ENCODE measurements at places on chromosomes 1 and 21.

DNA sequence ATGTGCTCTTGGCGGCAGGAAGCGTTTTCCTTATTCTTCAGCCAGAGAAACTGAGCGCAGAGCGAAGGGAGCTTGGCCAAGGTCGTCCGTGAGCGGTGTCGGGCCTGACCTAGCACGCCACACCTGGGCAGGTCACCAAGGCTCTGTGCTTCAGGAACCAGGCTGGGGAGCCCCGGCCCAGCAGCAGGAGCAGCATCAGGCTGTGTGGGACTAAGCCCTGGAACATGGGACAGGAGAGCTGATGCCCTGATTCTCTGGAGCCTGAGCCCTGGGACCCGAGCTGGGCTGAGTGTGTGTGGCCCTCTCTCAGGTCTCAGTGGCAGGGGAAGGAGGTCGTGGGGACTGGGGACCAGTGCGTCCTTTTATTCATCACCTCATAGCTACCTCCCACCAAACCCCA lies 65.2 kb upstream of the ABCG1 start:
- DNase-seq: no peak

DNA sequence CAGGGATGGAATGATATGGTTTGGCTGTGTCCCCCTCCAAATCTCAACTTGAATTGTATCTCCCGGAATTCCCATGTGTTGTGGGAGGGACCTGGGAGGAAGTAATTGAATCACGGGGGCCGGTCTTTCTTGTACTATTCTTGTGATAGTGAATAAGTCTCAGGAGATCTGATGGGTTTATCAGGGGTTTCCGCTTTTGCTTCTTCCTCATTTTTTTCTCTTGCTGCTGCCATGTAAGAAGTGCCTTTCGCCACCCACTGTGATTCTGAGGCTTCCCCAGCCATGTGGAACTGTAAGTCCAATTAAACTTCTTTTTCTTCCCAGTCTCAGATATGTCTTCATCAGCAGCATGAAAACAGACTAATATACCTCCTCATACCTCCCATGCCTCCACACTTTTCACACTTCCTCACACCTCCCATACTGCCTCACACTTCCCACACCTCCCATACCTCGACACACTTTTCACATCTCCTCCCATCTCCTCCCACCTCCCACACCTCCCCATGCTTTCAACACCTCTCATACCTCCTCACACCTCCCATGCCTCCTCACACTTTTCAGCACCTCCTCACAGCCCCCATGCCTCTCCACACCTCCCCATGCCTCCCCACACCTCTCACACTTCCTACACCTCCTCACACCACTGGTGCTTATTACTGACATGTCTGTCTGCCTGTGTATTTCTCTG lies 21.3 kb downstream of the GPR137B start:
- no peak for DNase-seq

DNA sequence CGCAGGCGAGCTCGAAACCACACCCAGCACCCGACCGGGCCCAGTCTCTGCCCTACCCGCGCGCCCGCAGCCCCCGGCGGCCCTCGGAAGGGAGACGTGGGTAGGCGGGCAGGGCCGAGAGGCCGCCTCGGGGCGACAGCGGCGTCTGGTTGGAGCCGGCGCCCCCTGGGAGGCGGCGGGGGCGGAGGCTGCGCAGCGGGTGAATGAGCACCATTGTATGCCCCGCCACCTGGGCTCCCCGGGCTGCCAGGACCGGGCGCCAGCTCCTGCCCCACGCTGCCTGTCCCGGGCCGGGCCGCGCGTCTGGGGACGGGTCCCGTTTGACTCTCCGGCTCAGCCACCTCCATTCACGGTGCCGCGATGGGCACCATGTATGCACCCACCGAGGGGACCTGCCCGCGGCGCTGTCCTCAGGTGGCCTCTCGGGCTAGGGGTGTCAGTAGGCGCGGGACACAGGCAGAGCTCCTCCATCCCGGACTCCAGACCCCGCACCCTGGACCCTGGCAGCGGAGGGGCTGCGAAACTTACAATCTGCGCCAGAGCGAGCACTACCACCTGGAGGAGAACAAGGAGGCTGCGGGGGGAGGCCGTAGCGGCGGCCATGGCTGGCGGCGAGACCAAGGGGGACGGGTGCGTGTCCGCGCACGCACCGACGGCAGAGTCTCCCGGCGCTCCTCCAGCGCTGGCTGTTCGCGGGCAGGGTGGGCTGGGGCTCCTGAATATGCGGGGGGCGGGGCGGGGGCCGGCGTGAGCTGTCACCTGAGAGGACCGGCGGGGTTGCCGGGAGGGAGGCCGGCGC lies at the start of gene COL9A2:
Gene COL9A2 (minus strand): TSS at position 692 of the 799 bp plus-strand sequence. CDS start 89 bp downstream, at position 603.
- peak; percentile 45 for DNase-seq

DNA sequence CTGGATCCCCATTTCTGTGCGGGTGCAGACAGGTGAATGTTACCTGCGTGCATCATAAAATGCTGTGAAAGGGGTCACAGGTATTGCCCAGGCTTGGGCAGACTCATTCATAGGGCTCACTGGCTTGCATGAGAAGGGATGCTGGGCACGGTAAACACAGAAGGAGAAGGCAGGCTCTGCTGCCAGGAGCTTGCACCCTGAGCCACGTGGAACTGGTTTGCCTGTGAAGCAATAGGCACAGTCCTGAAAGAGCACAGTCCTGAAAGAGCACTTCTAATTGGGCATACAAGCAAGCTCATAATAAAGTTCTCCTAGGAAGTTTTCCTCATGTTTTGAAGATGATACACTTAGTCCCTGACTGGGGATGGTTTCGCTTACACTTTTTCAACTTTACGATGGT lies 40.9 kb downstream of the GALNT2 start:
- DNase-seq: no peak

DNA sequence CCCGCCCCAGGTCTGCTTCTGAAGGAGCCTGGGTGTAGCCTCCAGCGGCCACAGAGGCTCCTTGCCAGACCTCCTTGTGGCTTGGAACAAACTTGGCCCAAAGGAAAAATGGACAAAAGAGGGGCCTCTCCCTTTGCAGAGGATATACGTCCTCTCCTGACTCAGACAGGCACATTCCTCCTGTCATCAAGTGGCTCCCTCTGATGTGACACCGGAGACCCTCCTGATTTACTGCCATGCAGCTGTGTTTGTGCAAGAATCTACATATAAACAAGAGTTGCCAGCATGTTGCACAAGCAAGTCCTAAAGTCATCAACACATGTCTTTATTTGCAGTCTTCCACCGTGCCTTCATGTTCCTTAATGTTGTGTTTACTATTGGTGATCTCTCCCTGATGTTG lies 54.1 kb upstream of the F3 start:
- DNase-seq: no peak

DNA sequence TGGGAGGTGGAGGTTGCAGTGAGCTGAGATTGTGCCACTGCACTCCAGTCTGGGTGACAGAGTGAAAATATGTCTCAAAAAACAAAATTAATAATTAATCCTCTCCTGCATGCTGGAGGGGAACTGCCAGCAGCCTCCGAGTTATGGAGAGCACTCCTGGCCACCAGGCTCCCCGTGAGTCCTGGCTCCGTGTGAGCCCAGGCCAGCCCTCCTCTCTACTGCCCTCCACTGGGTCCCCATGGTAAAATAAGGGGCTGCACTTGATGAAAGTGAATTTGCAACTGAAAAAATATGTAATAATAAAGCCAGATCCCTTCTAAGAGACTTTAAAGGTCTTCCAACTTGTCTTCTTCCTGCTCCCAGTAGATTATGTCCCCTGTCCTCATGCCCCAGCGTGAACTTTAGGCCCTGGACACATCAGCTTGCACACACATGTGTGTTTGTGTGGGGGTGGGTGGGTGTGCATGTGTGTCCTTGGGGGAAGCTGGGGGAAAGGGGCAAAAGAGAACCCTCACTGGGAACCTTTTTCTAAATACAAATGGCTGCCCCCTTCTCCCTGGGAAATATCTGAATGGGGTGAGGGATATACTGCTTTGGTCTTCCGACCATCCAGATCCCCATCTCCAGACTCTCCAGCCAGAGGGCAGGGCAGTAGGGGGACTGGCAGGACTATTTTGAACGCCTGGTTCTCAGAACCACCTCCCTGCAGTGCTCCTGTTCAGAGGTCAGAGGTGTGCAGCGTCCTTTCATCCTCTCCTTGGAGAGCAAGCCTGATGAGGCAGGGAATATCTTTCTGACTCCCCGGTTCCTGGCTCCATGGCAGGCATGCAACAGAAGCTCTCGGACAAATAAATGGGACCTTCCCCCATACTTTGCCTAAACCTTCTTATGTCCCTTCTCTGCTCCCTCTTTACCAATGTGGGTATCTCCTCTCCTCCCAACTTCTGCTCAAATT lies 26.2 kb downstream of the NEK2 start:
- no peak for DNase-seq

GRCh38 chr1:208670778-208671177 lies 426.6 kb upstream of the PLXNA2 start:
- no peak for DNase-seq

GRCh38 chr1:181779343-181779742 lies 282.2 kb downstream of the ZNF648 start:
- no peak for DNase-seq

DNA sequence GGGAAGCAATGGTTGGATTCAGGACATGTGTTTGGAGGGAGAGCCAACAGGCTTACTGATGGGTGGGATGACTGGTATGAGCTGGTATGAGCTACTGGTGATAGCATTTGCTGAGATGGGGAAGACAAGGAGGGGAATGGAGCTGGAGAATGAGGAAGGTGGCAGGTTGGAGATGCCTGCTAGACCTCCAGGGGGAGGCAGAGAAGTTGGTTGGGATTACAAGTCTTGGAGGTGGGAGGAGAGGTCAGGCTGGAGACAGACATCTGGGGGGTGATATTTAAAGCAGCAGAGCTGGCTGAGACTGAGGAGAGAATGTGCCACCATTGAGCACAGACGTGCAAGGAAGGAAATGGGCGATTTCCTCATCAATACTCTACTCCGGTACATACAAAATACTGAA lies 31.8 kb upstream of the ENO1 start:
- no peak for DNase-seq

DNA sequence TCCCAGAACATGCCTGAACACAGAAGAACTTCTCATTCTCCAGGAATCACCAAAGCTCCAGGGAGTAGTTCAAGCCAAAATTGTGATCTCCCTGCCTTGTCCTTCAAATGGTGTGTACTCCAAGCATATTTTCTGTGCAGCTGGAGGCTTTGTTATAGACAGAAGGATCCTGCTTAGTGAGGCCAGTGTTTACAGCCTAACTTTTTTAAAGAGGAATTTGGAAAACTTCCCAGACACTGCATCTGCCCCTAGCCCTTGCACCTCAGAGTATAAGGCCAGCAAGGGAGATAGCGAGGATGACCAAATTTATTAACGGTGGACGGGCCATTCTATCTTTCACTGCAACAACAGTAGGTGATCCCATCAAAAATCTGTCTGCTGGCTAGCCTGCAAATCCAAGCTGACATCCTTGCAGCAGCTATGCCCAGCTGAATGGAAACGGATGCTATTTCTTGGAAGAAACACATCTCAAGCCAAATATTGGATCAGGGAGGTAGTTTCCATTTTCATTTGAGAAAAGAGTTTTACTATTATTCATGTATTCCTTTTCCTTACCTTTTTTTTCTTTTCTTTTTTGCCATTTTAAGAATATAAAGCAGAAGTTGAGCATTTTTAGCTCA lies 249.8 kb downstream of the USH2A start:
- peak; percentile 93 for DNase-seq

DNA sequence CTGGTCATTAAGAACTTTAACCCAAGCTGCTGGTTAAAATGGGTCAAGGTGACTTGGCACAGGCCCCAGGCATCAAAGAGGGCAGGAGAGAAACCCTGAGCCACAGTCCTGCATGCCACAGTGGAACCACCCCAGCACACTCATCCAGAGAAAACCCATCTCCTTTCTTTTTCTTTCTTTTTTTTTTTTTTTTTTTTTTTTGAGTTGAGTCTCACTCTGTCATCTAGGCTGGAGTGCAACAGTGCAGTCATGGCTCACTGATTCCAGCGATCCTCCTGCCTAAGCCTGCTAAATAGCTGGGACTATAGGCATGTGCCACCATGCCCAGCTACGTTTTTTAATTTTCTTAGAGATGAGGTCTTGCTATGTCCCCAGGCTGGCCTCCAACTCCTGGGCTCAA lies 109.2 kb upstream of the RAB4A start:
- no peak for DNase-seq

DNA sequence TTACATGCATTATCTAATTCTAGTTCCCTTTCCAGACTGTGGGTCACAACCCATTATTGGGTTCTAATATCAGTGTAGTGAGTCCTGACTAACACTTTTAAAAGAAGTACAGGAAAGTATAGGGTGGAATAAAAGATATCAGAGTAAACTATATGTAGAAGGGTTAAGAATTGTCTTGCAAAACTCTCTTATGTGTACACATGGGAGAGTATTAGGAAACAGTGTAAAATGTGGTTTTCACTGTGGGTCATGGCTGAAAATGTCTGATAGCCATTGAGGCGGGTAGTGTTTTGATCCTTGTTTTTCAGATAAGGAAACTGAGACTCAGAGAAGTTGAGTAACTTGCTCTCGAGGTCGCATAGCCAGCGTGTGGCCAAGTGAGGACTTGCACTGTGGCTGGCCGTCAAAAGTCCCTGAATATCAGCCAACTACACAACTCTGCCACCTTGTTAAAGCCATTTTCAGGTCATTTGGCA lies 18.5 kb upstream of the MTARC1 start:
- peak; percentile 30 for DNase-seq

GRCh38 chr1:245201201-245201600 lies 46.4 kb downstream of the KIF26B start:
- DNase-seq: no peak
